ENCODE measurements at places on chromosomes 7 and 10.

DNA sequence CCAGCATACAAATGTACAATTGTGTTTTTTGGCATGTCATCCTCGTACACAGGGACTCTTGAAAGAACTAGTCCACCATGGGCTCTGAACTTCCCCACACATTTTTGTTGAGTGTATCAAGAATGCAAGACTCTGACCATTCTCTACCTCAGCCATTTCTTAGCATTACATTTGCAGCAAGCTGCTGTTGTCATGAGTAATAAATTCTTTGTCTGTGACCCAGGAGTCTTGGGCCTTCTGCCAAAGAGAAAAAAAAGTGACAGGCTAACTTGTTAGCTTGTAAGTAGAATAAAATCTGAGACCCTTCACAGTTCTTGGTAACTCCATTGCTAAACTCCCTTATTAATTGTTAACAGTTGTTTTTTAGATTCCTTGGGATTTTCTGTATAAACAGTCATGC is 542.3 kb upstream of the MBL2 start:
- no peaks in the 10 kb centered on the region for H3K27me3 ChIP-seq
- H3K36me3 ChIP-seq = no peaks in the 10 kb centered on the region
- no peak overlapping the region for H3K4me3 ChIP-seq
- no peaks in the 10 kb centered on the region for H3K4me1 ChIP-seq

DNA sequence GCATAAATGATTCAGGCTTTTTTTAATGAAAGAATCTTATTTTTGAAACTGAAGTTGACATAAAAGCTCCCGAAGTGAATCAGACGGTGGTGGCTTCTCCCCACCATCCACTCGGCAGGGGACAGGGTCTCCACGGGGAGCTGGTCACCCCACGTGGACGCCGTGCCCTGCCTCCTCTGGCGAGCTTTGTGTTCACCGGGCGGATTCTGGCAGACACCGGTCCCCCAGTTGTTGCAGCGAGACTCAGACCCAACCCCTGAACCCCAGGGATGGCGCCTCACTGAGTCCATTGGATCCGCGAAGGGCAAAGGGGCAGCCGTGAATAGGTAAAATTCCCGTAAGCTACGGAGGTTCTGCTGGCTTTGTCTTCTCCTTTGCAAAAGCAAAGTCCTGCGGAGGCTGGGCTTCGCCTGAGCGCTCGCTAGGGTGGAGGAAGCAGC is 38.4 kb downstream of the PTPRN2 start:
- no peak for DNase-seq
- peaks cover 10% of the 10 kb centered on the region for H3K27me3 ChIP-seq
- H3K36me3 ChIP-seq = peaks cover 12% of the 10 kb centered on the region
- H3K27ac ChIP-seq = no peak overlapping the region
- no peaks in the 10 kb centered on the region for H3K4me1 ChIP-seq

- peaks cover 7% of the 10 kb centered on the region for H3K36me3 ChIP-seq
- H3K4me3 ChIP-seq = no peak overlapping the region
- H3K27me3 ChIP-seq = no peaks in the 10 kb centered on the region
- DNase-seq = no peak
- no peaks in the 10 kb centered on the region for H3K4me1 ChIP-seq
These were observed 11.0 kb upstream of the TLL2 start for GRCh38 chr10:96524741-96525140.

DNA sequence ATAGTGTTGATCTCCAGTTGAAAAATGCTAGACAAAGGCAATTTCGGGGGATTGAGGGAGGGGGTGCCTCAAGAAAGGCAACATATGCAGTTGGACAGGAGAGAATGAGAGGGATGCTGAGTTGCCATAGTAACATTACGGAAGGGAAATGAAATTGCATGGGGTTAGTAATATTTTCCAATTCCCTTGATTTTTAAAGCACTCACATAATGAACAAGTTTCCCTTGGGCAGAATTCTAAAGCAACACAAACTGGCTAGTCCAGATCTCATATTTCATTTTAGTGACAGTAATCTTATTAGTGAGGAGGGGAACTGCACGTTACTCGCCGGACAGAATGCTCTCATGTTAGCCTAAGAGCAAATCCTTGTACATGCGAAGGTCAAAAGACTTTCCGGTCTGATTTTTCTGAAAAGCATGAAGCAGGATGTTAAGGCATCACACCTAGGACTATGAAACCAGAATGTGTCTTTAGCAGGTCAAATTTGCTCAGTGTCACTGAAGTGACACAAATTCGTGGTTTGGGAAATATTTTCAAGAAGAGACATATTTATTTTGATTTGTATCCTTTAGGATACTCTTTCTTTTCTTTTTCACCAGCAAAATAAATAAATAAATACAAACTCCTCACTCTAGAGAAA is 165.5 kb downstream of the ANK3 start:
- H3K27ac ChIP-seq = no peak overlapping the region
- peaks cover 2% of the 10 kb centered on the region for H3K4me1 ChIP-seq
- no peak overlapping the region for H3K4me3 ChIP-seq
- no peaks in the 10 kb centered on the region for H3K36me3 ChIP-seq

DNA sequence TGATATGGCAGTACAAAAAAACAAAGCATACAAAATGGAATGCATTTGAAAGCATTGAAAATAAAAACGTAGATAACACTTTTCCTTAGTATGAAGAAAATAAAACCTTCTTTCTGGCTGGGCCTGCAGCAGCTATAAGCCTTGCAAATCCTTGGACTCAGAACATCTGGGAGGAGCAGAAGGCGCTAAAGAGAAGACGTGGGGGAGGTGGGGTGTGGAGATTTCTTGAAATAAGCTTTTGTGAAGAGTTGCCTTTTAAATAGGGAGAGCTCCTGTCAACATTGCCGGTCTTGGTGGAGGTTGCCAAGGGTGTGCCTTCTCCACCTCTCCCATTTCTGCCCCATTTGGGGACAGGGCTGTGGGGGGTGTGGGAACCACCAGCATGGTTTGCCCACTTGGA is 128.7 kb downstream of the TMEM178B start:
- H3K36me3 ChIP-seq = no peaks in the 10 kb centered on the region
- DNase-seq = no peak
- no peak overlapping the region for H3K4me3 ChIP-seq
- H3K27me3 ChIP-seq = peaks cover 1% of the 10 kb centered on the region

DNA sequence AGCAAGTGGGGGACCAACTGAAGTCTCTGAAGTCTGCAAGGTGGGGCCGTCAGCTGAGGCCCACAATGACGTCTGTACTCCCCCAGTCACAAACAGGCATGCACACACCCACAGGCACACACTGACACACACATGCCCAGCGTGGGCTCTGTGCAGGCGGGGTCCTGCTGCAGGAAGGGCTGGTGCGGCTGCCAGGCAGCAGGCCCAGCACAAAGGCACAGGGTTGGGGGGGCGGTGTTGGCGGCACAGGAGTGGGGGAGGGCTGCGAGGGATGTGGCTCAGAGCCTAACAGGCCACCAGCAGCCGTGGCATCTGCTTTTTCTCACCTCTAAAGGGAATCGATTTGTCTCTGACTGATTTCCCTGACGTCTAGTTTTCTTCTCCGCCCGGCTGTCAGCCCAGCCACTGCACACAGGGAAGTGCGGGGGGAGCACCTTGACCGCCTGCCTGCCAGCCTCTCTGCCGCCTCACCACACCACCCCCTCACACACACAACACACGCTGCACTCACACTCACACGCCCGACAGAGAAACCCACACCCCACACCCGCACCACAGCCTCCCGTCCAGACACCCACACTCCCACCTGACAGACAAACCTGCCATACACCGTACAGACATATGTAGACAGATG is 43.5 kb upstream of the ZMIZ1 start:
- H3K27me3 ChIP-seq = peaks cover 6% of the 10 kb centered on the region
- H3K36me3 ChIP-seq = peaks cover 5% of the 10 kb centered on the region
- no peak overlapping the region for H3K4me3 ChIP-seq

All from endothelial cell (in vitro differentiated cells).